ENCODE measurements at places on chromosomes 2 and 18.

DNA sequence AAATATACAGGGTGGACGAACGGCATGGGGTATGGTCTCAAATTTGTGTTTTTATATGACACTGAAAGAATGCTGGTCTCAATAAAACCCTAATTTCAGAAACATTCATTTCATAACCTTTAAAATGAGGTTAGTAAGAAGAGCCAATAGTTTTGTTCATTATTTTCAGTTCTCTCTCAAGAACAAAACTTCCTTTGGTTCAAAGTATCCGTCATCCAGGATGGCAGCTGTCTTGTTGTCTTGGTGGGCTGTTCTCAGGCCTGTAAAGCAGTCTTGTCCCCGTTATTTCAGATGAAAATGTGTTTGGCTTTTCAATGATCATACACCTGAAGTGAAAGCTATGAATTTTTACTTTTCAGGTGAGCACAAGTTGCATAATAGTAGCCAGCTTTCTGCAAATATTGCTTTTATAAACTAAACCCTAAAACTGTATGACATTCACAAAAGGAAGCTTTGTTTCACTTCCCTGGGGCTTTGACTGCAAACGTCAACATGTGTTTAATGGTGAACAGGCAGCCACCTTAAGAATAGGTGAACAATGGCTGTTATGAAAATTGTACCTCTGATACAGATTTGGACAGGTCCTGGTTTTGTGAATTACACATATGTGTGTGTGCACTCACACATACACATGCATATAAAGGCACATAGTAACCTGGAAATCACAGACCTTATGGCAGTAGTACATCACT, 2.6 kb downstream of the IL18RAP start:
- no peak for DNase-seq

- no peak for DNase-seq
Observed at GRCh38 chr2:38856165-38856564, 19.6 kb downstream of the DHX57 start.

DNA sequence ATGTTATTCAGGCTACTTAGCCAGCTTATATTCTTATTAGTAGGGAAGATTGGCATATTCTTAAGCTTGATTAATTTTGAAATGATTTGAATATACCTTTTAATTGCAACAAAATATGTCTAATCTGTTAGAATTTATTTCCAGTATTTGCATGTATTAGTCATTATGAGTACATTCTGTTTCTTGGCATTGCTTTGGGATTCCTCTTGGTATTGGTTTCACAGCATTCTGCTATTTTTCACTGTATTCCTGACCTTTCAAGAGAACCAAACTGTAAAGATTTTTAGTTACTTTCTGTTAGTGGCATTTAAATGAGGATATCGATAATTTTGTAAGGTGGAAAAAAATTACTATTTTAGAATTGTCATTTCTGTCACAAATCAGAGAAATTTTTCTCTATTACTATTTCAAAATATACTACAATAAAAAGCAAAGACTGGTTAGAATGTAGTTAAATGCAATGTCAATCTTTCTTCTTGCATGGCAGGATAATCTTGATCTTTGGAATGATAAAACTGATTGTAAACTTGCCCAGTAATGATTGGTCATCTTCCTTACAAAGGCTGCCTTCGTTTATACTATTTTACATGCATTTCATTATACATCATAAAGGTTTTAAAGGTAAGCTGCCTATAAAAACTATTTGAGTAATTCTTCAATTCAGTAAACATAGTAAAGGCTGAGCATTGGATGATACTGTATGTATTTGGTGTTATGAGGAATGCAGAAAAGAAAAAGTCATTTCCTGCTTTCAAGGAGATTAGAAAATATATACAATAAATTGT, 86.1 kb downstream of the SLC4A10 start:
- DNase-seq: peak; percentile 11

DNA sequence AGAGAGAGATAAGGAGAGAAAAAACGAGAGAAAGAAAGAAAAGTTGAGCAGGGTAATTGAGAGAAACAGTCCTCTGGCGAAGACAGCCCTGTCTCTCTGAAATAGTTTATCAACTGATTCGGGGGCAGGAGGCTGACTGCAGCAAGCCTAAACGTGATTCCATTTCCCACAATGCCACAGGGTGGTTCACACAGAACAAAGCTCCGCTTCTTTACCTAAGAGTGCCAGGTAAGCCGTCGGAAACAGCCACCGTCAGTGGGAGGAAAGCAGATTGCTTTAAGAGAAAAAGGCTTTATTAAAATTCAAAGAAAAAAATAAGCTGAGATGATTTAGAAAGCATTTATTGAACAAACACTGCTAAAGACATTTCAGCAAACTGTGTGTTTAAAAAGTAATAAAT, 271.4 kb upstream of the POU3F3 start:
- no peak for DNase-seq

GRCh38 chr18:61865466-61866175, 27.2 kb downstream of the RNF152 start:
- DNase-seq: no peak

GRCh38 chr2:133608291-133608690, 40.0 kb upstream of the NCKAP5 start:
- DNase-seq: no peak

GRCh38 chr2:16105669-16106281, 165.4 kb downstream of the MYCN start:
- DNase-seq: no peak

GRCh38 chr18:27652480-27653121, 467.5 kb upstream of the CHST9 start:
- DNase-seq: no peak

DNA sequence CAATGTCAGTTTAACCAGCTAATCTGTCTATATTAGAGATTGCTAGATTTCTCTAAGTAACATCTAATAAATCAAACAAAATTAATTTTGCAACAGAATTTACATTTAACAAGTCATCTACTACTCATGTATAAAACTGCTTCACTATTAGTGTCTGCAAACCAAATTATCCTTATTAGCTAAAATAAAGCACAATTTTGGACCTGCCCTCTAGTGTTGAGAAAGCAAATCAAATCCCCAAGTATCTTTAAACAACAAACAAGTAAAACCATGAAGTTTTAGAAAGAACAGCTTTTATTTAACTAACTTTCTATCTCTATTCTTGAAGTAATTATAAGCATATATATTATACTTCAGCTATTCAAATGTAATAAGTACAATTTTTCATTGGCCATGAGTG, 113.1 kb upstream of the SP3 start:
- peak; percentile 5 for DNase-seq

GRCh38 chr2:177683661-177684069, 291.1 kb downstream of the AGPS start:
- no peak for DNase-seq

DNA sequence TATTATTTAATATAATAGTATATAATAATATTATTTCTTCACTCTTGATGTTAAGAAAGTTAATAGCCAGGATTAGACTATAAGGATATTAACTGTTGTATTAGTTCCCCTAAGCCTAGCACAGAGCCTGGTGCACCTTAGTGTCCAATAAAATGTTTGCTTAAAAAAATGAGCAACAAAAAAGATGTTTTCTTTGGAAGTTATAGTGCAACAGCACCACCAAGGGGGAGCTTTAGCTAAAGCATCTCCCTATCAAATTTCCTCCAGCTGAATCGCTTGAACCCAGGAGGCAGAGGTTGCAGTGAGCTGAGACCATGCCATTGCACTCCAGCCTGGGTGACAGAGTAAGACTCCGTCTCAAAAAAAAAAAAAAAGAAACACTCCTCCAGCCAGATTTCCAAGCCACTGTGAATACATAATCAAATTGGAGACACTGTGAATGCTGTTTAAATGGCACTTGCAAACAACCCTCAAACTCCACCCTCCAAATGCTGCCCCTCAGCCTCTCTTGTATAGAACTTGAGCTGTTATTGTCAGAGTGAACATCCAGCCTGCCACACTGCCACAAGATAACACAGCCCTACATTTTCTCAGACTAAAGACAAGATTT, 221.9 kb downstream of the DYM start:
- DNase-seq: no peak

DNA sequence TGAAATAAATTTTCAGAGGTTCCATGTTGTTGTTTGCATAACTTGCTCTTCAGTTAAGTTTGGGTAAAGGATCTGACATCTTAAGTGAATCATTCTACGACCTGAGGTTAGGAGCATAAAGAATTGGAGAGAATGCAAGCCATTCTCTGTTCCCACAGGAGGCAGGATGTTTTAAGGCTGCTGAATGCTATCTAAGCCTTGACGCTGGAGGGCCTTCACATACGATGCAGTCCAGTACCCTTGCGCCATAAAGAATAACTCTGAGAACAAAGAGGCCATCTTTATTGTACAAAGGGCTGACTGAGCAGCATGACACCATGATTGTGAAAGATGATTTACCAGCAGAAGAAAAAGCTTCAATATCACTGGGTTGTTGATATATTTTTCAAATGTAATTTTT, 198.4 kb downstream of the NYAP2 start:
- DNase-seq: no peak

DNA sequence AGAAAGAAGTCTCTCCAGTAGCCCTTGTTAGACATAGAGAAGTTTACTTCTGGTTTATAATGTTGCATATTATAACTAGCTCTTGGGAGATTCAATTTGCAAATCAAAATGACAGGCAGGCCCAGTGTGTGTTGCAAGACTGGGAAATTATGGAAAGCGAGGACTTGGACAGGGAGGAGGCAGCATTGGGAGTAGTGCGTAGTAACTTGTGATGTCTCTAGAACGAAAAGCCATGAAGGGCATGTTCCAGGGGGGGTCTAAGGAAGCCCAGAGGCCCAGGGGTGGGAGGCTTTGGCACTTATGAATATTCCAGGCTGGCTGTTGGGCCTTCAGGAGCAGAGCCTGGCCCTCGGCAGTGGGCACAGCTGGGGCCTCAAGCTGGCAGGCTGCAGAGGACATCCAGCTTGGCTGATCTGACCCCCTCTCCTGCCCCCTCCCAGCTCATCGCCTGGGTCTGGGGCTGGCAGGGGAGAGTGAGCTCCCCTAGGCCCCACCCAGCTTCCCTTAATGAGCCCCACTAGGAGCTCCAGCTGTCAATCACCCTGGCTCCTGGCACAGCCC, 55.3 kb upstream of the TCF7L1 start:
- DNase-seq: no peak

DNA sequence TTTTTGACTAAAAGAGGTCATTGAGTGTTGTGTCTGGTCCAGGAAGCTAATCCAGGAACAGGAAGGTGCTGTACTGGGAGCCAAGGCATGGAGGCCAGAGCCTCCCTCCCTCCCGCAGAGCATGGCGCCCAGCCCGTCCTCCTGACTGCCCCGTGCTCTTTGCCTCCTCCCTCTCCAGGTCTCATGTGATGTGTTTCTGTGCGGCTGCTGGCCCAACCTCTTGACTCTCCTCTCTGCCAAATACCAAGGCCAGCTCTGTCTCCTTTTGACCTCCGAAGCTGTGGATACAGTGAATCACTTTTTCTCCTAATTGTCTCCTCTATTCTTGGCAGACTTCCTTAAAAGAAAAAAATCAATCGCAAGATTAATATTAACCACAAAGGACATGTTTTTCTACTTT, 284.1 kb downstream of the PHLPP1 start:
- peak; percentile 88 for DNase-seq

DNA sequence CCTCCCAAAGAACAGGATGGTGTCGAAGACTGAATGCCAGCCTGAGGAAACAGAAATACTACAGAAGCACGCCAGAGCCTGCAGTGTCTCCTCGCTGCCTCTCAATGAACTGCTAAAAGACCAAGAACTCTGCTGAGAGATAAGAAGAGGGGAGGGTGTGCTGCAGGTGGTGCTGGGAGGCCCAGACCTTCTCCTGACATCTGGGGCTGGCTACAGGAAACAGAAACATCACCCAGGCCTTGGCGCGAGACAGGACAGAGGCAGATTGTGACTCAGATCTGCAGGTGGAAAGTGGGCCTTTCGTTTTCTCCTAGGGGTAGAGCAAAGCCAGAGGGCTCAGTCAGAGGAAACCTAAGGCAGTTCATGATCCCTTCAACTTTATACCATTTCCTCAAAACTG, 250.3 kb upstream of the TCF4 start:
- no peak for DNase-seq

DNA sequence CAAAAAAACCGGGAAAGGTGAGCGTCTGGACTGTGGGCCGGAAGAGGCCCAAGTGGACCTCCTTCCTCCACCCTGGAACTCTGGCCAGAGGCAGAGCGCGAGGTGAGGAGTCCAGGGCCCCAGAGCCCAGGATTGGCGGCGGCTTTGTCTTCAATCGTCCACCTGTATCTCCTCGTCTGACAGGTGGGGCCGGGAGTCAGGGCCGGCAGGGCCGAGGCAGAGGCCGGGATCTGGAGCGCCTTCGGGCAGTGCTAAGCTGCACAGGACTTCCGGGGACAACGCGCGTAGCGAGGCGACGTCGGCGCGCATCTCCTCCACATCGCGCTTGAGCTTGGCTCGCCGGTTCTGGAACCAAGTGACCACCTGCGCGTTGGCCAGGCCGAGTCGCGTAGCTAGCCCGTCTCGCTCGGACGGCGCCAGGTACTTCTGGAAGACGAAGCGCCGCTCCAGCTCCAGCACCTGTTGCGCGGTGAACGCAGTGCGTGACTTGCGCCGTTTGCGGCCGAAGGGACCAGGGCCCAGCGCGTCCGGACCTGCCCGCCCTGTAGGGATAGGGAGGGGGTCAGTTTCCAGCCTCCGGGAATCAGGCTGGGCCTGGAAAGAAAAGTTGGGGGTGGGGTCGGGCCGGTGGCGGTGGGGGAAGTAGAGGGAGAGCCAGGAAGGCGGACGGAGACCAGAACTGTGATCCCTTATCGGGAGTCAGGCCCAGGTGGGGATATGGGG, 1.5 kb downstream of the LBX2 start:
- no peak for DNase-seq

GRCh38 chr18:32427084-32427900, 43.4 kb downstream of the GAREM1 start:
- DNase-seq: peak; percentile 8

GRCh38 chr2:232275670-232276069, 102.9 kb upstream of the ALPP start:
- DNase-seq: no peak

GRCh38 chr2:83967854-83968253, 491.2 kb downstream of the SUCLG1 start:
- DNase-seq: no peak

GRCh38 chr2:42706836-42707235, 57.1 kb downstream of the OXER1 start:
- no peak for DNase-seq

GRCh38 chr2:187261705-187262104, 186.3 kb downstream of the CALCRL start:
- DNase-seq: no peak

DNA sequence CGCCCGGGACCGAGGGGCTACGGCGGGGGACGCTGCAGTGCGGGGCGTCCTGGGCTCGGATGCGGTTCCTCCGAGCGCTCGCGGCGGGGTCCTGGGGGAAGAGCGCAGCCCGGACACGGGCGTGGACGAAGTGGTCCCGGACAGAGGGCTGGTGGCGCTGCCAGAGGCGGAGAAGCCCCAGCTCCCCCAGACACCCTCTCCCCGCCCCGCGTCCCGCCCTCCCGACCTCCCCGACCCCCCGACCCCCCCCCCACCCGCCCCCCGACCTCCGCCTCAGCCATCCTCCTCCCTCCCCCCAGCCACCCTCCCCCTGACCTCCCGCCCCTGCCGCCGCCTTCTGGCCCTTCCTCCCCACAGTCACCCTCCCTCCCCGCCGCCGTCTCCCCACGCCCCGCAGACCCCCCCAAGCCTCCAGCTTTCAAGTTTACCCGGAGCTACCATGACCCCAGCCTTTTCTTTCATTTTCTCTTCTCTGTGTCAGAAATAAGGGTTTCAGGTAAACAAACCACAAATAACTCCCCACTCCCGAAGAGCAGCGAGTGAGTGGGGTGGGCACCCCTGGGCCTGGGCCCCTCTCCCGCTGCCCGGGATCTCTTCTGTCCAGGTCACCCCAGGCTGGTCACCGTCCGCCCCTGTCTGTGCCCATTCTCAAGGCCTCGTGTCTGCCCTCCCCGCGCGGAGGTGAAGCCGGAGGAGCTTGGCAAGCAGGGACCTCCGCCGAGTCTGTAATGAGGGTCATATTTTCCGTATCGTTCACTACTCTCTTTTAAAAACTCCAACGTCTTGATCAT, 5.1 kb downstream of the NFATC1 start:
- DNase-seq: no peak

Measured in stromal cell of bone marrow (primary cell).